ENCODE measurements at places on chromosomes 13 and 19.

- no peak for DNase-seq
Observed at GRCh38 chr13:34466301-34466700, 475.8 kb upstream of the NBEA start.

GRCh38 chr19:58330458-58330857 lies 3.7 kb downstream of the ZSCAN22 start:
- peak; percentile 95 for DNase-seq

- DNase-seq = no peak
Observed at GRCh38 chr13:96542986-96543385, 451.3 kb downstream of the OXGR1 start.

DNA sequence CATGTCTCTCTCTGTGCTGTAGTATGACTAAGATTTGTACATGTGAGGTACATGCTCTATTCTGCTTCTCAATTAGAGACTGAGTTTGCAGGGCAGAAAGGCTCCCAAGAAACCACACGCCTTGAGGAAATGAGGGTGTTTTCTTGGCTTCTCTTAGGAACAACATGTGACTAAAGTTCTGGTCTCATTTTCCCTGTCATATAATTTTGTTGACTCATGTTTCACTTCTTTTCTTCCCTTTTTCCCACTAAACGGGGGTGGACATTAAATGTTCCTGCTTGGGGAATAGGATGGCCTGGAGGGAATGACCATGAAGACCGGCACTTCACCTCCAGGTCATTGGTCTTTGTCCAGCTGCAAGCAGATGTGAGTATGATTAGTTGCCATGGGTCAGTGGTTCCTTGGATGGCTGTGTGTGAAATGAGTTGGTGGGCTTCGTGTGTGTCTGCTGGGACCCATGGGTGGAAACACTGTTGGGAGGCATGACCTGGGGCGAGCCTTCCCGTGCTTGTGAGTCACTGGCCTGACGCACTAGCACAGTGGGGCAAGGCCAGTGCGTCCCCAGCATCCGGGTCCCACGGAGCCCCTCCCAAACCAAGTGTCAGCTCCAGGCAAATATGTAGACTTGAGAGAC lies 56.6 kb downstream of the COL4A1 start:
- no peak for DNase-seq

DNA sequence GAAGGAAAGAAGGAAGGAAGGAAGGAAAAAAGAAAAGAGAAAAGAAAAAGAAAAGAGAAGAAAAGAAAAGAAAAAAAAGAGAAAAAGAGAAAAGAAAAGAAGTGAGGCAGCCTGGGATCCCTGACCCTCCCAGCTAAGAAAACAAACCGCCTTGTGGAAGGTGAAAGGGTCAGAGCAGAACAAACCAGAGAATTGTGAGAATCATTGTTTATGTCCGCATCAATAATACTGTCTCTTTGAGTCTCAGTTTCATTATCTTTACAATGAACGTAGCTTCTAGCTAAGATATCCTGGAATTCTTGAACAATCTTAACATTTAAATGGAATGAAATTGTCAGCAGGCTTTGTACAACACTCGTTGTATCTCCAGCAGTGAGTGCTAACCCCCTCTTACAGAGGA lies 66.4 kb upstream of the SERP2 start:
- DNase-seq = no peak

DNA sequence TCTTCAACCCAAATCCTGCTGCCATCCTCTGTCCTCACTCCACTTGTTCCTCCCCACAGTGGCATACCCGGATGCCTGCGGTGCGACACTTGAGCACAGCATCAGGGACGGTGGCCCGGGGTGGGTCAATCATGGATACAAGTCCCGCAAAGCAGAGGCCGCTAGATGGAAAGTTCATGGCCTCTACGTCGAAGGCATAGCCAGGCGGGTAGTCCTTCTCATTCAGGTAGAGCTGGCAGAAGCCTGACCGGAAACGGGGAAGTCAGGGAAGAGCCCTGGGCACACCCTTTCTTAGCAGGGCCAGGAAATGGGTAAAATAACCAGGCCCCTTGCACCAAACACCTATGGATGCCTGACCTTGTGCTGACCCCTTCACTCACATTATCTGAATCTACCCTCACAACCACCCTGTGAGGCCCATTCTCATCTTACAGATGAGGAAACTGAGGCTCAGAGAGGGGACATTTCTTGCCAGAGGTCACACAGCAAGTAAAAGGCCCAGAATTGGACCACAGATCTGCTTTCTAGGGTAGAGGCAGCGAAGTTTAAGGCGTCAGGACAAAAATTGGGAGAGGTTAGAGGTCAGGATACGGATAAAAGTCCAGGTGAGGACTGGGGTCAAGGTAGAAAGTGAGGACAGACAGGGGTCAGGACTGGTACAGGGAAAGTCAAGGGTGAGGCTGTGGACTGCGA lies 6.5 kb downstream of the ATP4A start:
- no peak for DNase-seq

Measured in globus pallidus (tissue), 1 donor.